ENCODE measurements at places on chromosomes 7 and 10.

GRCh38 chr10:71061472-71061871 lies 150.9 kb upstream of the UNC5B start:
- no peak overlapping the region for H3K27ac ChIP-seq
- H3K4me1 ChIP-seq, result no peaks in the 10 kb centered on the region
- H3K27me3 ChIP-seq, result peaks cover 15% of the 10 kb centered on the region
- no peak for DNase-seq
- no peaks in the 10 kb centered on the region for H3K36me3 ChIP-seq

- no peaks in the 10 kb centered on the region for H3K27me3 ChIP-seq
- H3K36me3 ChIP-seq, result no peaks in the 10 kb centered on the region
- no peak for DNase-seq
- no peak overlapping the region for H3K4me3 ChIP-seq
- H3K4me1 ChIP-seq, result no peaks in the 10 kb centered on the region
These were observed 136.5 kb downstream of the COBL start for GRCh38 chr7:51180092-51180491.

GRCh38 chr7:107386548-107387102 lies 83.2 kb upstream of the GPR22 start:
- H3K4me1 ChIP-seq, result no peaks in the 10 kb centered on the region

DNA sequence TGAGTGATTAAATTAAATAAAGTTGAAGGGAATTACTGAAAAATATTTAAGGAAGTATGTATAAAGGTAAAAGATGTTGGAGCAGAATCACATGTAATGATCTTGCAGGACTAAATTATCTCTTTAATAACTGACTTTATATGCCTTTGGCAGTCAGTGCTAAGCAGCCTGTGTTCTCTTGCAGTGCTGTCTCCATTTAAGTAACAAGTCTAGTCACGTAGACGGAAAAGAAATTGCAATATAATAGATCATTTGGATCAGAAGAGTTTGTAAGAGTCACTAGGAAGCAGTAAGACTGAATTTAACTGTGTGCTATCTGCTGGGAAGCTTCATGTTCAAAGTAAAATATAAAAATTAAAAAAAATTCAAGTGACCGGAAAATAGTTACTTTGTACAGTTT lies 21.4 kb downstream of the BZW2 start:
- H3K27ac ChIP-seq, result no peak overlapping the region
- no peaks in the 10 kb centered on the region for H3K27me3 ChIP-seq
- no peaks in the 10 kb centered on the region for H3K36me3 ChIP-seq
- no peak for DNase-seq
- H3K4me3 ChIP-seq, result no peak overlapping the region
- H3K4me1 ChIP-seq, result 0 out of 2 replicates have a peak, but pooled peaks cover 4% of the 10 kb centered on the region

GRCh38 chr7:82017334-82017943 lies 247.6 kb upstream of the HGF start:
- H3K4me1 ChIP-seq, result no peaks in the 10 kb centered on the region
- H3K4me3 ChIP-seq, result no peak overlapping the region

DNA sequence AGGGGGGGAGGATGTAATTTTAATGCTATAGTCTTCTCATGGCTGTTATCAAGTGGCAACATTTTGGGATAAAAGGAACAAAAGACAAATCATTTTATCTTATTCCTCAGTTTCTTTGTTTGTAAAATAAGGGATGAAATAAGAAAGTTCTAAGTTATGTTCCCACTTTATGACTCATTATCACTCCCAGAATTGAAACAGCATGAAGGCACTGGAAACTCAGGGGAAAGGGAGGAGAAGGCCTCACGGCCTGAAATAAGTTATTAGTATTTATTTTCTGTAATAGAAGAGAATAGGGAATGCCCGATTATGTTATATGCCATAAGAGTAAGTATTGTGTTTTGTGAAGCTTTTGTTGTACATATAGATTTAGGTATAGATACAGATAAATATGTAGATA lies 85.0 kb upstream of the NAMPT start:
- H3K27me3 ChIP-seq, result no peaks in the 10 kb centered on the region
- DNase-seq, result no peak
- peaks cover 9% of the 10 kb centered on the region for H3K4me1 ChIP-seq

GRCh38 chr7:80240265-80241025 lies 105.8 kb downstream of the GNAI1 start:
- H3K27ac ChIP-seq, result no peak overlapping the region
- no peaks in the 10 kb centered on the region for H3K36me3 ChIP-seq
- DNase-seq, result no peak
- H3K4me1 ChIP-seq, result no peaks in the 10 kb centered on the region
- H3K27me3 ChIP-seq, result no peaks in the 10 kb centered on the region

Measured in MM.1S (cell line).